ENCODE measurements at places on chromosomes 16 and 17.

DNA sequence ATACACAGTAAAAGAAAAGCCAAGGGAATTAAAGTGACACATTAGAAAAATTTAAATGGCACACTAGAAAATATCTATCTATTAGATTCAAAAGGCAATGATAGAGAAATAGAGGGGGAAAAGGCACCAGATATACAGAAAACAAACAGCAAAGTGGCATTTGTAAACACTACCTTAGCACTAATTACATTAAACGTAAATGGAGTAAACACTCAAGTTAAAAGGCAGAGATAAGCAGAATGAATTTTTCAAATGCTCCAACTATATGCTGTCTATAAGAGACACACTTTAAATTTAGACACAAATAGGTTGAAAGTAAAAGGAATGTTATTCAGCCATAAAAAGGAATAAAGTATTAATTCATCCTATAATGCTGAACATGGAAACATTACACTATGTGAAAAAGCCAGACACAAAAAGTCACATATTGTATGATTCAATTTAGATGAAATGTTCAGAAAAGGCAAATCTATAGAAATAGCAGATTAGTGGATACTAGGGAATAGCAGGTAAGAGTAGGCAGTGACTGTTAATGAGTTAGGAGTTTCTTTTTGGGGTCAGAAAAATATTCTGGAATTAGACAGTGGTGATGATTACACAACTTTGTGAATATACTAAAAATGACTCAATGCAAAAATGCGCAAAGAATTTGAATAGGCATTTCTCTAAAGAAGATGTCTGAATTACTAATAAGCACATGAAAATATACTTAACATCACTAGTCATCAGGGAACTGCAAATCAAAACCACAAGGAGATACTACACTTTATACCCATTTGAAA, 92.4 kb downstream of the BRIP1 start:
- no peak for DNase-seq

DNA sequence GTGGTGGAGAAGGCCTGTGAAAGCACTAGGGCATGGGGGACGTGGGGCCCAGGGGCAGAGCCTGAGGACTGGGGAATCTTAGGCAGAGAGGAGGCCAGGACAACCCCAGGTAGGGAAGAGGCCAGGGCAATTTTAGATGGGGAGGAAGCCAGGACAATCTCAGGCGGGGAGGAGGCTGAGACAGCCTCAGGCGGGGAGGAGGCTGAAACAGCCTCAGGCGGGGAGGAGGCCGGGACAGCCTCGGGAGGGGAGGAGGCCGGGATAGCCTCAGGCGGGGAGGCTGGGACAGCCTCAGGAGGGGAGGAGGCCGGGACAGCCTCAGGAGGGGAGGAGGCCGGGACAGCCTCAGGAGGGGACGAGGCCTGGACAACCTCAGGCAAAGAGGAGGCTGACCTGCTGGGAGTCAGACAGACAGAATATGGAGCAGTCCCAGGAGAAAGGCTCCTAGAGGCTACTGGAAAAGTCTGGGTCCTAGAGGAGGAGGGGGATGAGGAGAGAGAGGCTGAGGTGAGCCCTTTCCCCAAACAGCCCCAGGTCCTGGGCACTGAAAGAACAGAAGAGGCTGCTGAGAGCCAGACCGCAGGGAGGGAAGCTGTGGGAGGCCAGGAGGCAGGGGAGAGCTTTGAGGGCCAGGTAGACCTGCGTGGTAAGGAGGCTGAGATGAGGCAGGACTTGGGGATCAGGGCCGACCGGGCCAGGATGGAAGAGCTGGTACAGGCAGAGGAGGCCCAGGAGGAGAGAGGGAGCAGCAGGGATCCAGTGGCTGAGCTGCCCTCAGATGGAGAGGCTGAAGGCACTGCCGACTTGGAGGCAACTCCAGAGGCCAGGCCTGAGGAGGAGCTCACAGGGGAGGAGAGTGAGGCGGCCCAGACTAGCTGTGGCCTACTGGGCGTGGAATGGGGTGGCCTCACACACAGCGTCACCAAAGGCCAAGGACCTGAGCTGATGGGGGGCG, 1.6 kb downstream of the APOBR start:
- DNase-seq, result no peak

DNA sequence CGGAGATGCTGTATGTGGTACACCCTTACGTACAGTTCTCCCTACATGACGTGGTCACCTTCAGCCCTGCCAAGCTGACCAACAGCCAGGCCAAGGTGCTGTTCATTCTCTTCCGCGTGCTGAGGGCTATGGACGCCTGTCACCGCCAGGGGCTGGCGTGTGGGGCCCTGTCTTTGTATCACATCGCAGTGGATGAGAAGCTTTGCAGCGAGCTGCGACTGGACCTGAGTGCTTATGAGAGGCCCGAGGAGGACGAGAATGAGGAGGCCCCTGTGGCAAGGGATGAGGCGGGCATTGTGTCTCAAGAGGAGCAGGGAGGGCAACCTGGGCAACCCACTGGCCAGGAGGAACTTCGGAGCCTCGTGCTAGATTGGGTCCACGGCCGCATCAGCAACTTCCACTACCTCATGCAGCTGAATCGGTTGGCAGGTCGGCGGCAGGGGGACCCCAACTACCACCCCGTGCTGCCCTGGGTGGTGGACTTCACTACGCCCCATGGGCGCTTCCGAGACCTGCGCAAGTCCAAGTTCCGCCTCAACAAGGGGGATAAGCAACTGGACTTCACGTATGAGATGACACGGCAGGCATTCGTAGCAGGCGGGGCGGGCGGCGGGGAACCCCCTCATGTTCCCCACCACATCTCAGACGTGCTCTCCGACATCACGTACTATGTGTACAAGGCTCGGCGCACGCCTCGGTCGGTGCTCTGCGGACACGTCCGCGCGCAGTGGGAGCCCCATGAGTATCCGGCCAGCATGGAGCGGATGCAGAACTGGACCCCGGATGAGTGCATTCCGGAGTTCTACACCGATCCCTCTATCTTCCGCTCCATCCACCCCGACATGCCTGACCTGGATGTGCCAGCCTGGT, 1.4 kb downstream of the WDR81 start:
- DNase-seq, result no peak

GRCh38 chr17:728911-729310, 3.5 kb upstream of the TLCD3A start:
- no peak for DNase-seq

GRCh38 chr17:42748908-42749798, 4.3 kb upstream of the EZH1 start:
- no peak for DNase-seq

- no peak for DNase-seq
Measured at GRCh38 chr17:20961586-20961985, 81.2 kb downstream of the USP22 start.

DNA sequence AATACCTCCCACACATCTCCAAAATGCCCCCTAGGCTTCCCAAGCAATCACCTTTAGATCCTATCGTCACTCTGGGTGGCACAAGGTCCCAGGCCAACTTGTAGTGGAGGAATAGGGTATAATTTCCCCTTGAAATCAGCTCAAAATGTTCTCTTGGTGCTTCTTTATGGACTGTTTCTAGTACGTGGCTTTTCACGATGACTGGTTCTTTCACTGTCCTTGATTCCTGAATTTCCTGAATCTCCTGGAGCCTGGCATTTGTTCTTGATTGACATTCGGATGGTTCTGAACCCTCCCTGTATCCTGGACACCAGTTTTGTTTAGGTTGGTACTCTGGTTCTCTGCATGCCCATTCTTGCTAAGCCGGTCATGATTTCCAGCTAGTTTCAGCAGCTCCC, 6.9 kb upstream of the VPS53 start:
- DNase-seq, result no peak

GRCh38 chr16:981695-982144, at the start of gene SOX8:
TSS of gene SOX8 (plus strand) at chr16:981770. CDS start at chr16:981923, 153 bp downstream.
- no peak for DNase-seq

DNA sequence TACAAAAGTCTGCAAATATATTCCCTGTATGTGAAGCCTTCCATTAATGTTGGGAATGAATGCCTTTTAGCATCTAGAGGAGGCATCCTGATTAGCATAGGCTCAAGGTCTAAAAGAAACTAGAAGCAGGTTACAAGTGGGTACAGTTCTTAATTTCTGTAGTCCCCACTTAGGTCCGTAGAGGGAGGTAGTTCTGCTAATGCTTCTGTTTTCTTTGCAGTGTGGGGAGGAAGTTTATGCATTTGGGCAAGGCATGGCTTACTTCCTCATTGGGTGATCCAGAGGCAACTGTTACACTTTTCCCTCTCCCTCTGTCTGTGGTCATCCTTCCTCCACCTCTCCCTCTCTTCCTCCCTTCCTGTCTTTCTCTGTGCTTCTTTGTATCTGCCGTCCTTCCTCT, 108.4 kb upstream of the ZKSCAN2 start:
- DNase-seq, result no peak

DNA sequence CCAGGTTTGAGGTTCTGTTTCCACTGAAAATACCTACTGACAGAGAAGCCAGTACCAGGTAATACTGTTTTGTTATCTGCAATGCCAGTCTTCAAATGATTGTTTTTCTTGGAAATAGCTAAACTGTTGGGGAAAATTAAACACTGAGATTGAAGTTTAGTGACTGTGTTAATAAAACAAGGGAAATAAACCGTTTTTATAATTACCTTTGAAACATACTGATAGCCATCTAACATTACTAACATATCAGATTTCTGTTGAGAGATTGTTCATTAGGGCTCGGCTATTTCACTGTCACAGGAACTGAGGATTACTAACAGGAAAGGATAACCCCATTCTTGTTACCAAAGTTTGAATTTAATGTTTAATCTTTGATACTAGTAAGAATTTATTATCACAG, 42.1 kb downstream of the CYB5B start:
- no peak for DNase-seq

GRCh38 chr17:47145351-47145750, 43.7 kb downstream of the CDC27 start:
- no peak for DNase-seq

GRCh38 chr17:27492470-27492869, 36.2 kb downstream of the KSR1 start:
- DNase-seq, result no peak

- no peak for DNase-seq
Measured at GRCh38 chr17:10612957-10613744, 44.0 kb downstream of the MYH3 start.

DNA sequence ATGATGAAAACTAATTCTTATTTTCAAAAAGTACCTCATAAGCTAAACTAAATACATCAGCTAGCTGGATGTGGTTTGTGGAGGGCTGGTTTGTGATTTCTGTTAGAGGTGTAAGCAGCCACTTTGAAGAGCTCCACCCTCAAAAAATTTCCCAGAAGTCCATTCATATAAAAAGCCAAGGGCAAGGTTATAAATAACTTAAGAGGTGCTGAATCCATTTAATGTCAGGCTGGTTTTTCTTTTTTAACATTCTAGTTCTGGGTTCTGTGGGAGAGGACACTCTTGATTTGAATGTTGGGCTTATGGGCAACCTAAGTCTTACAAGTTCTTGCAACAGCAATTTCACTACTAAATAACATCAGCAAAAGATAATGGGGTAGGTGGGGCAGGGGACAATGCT, 3.4 kb upstream of the WIPI1 start:
- DNase-seq, result no peak

DNA sequence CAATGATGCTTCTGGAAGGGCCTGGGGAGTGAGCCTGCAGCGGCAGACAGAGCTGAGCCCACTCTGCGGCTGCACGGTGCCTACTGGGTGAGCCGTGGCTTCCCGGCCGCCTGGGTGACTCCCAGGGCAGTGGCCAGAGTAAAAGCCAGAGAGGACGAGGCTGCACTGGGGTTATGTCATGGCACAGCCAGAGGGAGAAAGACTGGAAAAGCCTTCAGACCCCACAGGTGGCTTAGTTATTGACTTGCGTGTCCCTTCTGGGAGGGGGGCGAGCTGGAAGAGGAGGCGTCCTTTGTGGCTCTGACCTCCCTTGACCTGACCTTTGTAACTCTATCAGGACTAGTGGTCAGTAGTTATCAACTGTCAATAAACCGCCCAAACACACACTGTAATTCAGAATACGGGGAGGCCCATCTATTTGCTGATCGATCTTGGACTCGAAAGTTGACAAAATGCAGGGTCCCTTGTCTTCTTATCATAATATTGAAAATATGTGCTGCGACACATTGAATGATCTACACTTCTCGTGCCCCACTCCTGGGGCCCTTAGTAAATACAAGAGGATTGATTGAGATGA, 385.9 kb upstream of the ZFHX3 start:
- no peak for DNase-seq

GRCh38 chr16:86778108-86778745, 199.9 kb downstream of the FOXL1 start:
- no peak for DNase-seq

- DNase-seq, result no peak
Measured at GRCh38 chr16:50396761-50397535, 28.2 kb upstream of the BRD7 start.

GRCh38 chr17:74270333-74270732, 3.7 kb upstream of the DNAI2 start:
- DNase-seq, result no peak

GRCh38 chr17:35390663-35391062, 17.2 kb upstream of the SLFN11 start:
- DNase-seq, result no peak

DNA sequence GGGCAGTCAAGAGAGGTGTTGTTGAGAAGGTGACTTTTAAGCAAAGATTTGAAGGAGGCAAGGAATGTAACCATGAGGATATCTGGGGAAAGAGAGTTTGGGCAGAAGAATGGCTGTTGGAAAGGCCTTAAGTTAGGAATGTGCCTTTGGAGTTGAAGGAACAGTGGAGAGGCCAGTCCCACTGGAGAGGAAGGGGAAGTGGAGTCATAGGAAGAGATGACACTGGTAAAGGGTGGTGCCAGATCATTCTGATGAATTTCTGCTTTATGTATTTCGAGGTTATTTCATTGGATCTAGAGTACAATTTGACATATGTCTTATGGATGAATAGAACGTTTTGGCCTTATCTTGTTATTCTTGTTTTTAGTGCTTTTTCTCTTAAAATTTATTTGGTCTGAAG, 93.5 kb downstream of the WWP2 start:
- no peak for DNase-seq

DNA sequence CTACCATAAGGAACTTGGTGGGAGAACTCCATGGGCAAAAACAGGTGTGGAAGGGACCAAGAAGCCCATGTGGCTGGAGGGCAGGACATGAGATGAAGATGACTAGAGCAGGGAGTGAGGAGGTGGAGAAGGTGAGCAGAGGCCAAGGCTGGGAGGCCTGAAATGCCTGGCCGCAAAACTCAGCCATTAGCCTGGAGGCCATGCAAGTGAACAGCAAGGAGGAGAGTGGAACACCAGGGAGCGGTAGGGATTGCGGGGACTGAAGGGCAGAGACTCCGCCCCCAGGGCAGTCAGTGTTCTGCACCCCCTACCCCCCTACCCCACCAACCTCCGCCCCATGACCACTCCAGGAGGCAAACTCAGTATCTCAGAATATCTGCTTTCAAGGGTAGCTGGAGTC, 17.0 kb downstream of the BCL7C start:
- peak; percentile 62 for DNase-seq

GRCh38 chr16:31529108-31529936, 1.6 kb downstream of the AHSP start:
- DNase-seq, result no peak

Data from HepG2 (cell line).